Foreskin keratinocyte (primary cell): ENCODE measurements at places on chromosomes 6 and 20. TPM values are rescaled to one million over a fixed set of nuclear protein-coding genes. Genes with fewer than 3 reads are reported as not detected.

PTK6 gene
- 15.7 and 21.8 TPM in 2 replicates for total RNA-seq

PROKR2 gene
- total RNA-seq: not detected in 2 replicates

CGA gene
- total RNA-seq: not detected in 2 replicates

CDSN gene
- 0.88 and 1.3 TPM in 2 replicates for total RNA-seq

CCDC170 gene
- 0.41 TPM in 1 of 2 replicates, not detected in the other for total RNA-seq

- no peak for DNase-seq
Observed at GRCh38 chr6:109031416-109031815, 63.2 kb downstream of the SESN1 start.

DNA sequence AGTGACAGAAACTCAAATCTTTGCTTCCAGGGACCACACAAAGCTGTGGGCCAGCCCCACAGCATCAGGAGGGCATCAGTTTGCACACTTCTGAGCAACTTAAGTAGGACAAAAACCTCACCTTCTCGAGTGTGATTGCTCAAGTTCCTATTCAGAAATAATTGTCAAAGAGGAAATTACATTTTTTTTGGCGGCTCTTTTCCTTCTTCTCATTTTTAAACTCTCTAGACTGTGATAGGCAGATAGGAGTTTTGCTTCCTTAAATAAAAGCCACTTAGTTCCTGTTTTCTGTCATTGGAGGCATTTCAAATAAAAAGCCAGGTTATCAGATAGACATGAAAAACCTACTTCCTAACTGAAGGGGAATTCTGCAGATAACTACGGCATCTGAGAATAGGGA lies 11.2 kb upstream of the TAGAP start:
- DNase-seq: no peak

- DNase-seq: no peak
Observed at GRCh38 chr6:97668716-97669115, 385.7 kb upstream of the MMS22L start.

DNA sequence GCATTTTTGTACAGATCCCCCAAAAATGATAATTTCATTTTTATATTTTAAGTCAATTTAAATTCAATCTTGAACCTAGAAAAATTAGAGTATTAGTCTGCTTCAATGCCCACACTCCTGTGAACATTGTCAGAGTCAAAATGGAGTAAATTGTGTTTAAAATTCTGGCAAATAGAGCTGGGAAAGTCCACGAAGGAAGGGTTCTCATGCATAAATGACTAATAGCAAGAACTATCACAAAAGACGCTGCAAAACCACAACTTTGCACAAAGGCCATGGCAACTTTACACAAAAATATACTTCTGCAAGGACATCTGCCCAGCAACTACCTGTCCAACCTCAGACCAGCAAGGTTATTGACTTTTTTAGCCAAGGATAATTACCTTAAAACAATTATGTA lies 203.2 kb upstream of the SMLR1 start:
- no peak for DNase-seq

DNA sequence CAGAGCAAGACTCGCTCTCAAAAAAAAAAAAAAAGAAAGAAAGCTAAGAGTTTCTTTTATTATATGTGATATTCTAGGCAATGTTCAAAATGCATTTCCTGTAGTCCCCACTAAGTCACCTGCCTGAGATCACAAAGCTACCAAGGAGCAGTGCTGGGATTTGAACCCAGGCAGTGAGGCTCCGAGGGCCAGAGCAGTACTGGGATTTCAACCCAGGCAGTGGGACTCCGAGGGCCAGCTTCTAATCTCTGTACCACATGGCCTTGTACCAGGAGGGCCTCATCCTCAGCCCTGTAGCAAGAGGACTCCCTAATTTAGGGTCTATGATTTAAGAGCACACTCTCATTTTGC lies 39.7 kb downstream of the ZMYND8 start:
- DNase-seq: no peak

DNA sequence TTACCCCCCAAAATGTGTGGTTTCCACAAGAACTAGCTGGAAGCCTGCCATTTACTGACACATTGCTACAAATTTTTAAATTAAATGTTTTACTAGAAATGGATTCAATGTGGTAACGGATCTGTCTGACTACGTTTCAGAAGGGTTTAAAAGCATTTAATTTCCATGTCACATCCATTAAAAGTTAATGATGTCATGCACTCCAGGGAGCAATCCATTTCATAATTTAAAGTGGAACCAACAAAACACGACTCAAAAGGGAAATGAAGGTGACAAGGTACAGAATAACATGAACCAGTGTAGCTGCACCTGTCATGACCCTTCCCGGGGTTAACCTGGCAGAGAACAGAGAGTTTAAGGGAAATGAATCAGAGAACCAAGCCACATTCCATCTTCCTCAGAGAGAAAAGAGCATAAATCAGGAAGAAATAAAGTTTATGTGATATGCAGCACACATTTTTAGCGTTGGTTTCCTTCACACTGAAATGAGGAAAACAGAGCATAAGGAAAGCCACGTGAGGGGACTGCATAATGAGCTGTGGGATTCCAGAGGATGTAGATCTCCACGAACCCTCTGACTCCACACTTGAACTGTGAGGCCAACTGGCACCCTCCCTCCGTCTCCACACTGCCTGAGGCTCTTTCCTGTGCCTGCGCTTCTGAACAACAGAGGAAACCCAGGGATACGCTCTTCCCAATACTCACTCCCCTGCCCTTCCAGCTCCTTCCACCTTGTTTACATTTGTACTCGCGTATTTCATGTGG lies 170.3 kb upstream of the AHI1 start:
- DNase-seq: peak; percentile 54

DNA sequence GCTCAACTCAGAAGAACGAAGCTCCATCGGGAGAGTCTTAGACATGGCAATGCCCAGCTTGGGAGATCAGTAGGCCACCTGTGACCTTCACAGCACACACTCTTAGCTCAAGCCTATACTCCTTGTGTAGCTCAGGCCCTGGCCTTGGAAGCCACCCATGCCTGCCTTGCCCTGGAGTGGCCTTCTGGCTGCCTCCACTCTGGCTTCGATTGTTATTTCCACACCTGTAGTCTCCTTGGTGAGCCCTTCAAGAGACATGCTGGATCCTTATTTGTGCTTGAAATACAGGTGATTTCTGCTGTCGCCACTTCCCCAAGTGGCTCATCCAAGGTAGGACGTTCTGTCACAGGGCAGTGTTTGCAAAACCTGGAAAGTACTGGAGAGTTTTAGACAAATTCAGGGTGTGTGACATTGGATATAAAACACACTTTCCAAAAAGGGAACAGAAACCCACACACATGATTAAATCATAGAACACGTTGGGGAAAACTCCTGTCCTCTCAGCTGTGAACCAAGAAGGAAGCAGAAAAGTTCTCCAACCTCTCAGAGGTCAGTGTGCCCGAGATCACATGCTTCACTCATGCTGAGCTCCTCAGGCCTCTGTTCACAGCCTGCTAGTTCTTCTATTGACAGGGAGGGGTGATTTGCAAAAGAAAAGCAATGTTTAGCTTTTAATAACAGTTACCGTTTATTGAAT lies 391.8 kb downstream of the CDC5L start:
- no peak for DNase-seq

DNA sequence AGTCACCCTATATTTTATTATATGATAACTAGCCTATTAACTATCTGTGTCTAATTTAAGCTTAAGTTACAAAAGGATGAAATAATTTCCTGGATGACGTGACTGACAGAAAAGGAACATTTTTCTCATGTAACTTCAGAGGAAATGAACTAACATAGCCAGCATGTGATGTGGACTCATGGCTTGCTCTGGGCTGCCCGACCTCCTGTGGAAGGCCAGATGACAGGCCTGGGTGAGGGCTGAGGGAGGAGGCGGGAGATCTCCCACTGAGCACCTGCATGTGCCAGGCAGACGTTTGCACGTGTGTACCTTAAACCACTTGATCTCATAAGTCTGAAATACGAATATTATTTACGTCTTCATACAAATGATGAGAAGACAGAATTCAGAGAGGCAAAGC lies 321.1 kb downstream of the SYNE1 start:
- DNase-seq: peak; percentile 20

DNA sequence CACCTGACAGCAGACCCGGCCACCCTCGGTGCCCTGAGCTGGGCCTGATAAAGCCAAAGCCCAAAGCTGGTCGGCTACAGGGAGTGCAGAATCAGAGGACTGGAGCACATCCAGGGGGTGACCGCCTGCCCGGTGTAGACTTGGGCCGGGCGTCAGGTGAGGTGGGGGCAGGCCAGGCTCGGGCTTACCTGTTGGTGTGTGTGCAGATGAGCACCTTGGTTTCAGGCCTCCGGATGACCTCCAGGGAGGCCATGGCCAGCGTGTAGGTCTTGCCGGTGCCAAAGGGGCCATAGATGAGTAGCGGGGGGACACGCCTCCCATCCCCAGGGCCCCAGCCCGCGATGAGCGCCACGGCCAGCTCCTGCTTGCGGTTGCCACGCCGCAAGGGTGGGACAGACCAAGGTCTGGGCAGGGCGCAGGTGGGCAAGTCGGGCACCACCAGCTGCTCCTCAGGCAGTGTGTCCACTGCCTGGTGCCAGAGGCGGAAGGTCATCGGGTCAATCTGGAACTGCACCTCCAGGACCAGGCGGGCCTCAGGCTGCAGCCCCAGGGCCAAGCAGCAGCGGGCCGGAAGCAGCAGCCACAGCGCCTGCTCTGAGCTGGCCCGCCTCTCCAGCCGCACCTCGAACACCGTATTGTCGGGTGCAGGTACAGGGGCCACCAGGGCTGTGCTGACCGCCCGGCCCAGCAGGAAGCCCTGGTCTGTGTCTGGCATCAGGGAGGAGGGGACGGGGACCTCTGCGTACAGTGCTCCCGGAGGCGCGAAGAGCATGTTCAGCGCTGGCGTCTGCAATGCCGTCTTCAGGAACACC lies 5.7 kb downstream of the HELZ2 start:
- DNase-seq: no peak

GRCh38 chr20:56628873-56629463 lies at the start of gene TFAP2C:
Gene TFAP2C (plus strand): TSS chr20:56629306. CDS start chr20:56629545, 239 bp downstream.
- DNase-seq: peak; percentile 63

GRCh38 chr6:3737149-3737830 lies 14.2 kb downstream of the PXDC1 start:
- no peak for DNase-seq
